ENCODE measurements at places on chromosomes 16 and 17.

DNA sequence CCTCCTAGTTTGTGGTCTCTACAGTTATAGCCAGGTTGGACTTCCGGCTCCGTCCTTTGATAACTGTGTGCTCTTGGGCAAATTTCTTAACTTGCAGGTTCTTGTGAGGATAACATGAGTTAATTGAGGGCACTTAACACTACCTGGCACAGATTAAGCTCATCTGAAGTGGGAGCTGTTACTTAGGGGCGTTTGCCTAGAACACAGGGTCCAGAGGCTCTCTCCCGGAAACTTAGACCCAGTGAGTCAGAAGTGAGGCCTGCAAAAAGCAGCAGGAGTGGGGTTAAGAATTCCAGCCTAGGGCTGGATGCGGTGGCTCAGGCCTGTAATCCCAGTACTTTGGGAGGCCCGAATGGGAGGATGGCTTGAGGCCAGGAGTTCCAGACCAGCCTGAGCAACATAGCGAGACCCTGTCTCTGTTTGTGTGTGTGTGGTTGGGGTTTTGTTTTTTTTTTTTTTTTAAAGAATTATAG lies 1.4 kb downstream of the MVP start:
- no peak for DNase-seq

- DNase-seq: no peak
Observed at GRCh38 chr16:20377181-20377580, 24.7 kb upstream of the UMOD start.

GRCh38 chr17:46046957-46047356 lies 47.9 kb downstream of the STH start:
- DNase-seq: no peak

GRCh38 chr17:8606401-8606800 lies 24.1 kb downstream of the MYH10 start:
- DNase-seq: no peak

DNA sequence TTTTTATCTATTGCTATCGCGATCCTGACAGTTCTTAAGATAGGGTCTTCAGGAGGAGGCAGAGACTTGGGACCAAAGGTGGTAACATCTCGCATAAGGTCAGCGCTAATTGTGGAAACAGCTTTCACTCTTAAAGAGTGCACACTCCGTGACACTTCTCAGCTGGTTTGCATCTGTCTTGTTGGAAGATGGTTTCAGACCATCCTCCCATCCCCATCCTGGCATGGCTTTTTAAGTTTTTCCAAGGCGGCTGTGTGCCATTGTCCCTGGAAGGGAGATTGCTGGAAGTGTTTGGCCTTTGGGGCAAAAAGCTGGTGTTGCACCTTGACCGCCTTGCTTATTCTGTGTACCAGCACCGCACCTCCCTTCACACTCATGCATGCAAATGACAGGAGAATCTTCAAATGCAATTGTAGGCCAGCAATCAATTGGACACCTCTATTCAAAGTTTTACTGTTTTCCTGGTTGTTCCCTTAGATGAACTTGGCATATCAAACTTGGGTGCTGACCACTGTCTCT lies 1.5 kb downstream of the SOCS7 start:
- no peak for DNase-seq

DNA sequence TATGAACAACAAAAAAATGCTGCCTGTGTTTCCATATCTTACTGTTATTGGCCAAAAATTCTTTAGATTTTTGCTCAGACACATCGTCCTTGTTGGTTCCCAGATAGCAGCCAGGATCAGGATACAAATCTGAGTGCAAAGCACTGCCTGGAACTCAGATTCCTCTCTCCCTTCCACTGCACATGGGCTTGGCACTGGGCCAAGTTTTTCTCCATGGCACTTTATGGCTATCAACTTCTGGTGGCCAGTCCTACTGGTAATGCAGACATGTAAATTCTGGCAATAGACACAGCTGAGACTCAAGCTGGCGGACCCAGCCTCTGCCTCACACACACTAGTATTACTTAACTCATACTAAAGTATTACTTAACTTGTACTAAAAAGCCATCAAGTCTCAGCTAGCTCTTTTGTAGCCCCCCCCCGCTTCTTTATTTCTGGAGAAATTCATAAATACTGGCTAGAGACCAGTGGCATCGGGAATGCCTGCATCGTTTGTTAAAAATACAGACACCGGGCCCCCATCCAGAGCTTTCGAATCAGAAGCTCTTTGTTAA lies 181.2 kb upstream of the COX10 start:
- no peak for DNase-seq

DNA sequence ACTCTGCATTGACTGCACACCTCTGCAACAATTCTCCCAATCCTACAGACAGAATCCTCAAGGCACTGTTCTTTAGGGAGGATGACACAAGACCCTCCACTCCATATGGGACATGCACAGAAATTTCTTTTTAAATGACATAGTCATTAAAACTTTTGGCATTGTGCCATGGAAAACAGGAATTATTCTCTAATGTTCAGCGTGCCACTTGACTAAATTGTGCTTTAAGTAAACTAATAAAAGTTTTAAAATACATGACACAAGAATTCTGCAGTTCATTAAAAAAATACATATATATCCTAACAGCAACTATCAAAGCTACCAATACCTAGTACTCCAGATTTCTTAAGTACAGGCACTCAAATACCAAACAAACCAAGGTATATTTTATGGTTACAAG lies 16.0 kb downstream of the CEP112 start:
- DNase-seq: no peak

DNA sequence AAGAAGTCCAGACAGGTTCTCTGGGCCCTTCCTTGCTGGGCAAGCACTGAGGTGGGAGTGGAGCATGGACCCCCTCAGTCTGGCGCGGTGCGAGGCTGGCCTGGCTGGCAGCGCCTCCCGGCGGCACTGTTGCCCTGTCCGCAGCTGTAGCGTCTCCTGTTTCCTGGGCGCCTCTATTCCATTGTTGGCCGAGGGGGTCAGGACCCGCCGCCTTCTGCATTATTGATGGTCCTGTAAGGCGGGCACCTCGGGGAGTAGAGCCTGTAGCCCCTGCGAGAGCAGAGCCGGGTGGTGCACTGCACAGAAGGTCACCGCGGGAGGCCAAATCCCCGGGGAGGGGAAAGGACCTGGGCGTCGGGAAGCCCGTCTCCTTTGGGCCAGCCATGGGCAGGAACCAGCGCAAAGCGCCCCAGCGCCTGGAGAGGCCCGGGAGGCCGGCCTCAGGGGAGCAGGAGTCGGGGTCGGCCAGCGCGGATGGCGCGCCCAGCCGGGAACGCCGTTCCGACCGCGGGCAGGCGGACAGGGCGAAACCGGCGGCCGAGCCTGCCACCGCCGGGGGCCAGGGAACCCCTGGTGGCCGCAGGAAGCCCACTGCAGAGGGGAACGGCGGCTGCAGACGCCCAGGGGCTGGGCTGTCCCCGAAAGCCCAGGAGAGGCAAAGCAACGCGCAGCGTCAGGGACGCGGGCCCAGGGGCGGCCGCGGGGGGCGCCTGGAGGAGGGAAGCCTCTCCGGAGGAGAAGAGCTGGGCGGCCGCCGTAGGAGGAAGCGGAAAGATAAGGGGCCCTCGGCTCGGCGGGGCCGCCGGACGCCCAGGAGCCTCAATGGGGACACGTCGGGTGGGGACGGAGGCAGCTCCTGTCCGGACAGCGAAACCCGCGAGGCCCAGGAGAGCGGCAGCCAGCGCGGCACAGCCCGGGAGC lies at the start of gene MYO15B:
Gene MYO15B (plus strand): TSS at position 126 of the 921 bp plus-strand sequence. CDS start 258 bp downstream, at position 384.
- peak; percentile 77 for DNase-seq

DNA sequence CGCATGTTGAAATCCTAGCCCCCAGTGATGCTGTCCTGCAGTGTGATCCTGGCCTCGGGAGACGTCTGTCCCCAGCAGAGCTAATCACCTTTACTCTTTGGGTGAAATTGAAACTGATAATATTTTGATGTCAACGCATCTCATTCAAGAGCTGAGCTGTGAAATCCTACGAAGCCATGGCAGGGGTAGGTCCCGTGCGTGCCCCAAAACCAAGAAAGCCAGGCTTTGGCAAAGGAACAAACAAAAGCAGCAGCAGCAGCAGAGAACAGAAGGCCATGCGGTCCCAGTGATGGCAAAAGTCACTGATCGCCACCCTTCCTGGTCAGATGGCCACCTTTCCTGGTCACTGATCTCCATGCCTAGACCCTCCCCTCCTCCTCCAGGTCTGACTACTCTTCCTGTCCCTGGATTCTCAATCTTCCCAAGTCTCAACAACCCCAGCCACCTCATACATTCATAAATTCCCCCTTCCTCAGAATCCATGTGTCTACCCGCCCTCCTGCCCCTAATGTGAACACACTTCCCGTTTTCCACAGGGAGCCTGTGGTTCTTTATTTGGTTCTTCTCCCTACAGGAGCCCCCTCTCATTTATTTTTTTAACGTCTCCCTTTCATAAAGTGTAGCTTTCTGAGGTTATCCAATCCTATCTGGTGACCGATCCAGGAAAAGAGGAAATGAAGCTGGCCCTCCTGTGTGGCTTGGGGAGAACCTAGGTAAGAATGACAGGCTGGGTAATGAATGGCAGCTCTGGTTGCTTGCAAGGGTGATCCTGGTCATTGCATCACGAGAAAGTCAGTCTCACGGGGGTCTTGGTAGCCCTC lies 50.3 kb downstream of the CPPED1 start:
- DNase-seq: peak; percentile 60

DNA sequence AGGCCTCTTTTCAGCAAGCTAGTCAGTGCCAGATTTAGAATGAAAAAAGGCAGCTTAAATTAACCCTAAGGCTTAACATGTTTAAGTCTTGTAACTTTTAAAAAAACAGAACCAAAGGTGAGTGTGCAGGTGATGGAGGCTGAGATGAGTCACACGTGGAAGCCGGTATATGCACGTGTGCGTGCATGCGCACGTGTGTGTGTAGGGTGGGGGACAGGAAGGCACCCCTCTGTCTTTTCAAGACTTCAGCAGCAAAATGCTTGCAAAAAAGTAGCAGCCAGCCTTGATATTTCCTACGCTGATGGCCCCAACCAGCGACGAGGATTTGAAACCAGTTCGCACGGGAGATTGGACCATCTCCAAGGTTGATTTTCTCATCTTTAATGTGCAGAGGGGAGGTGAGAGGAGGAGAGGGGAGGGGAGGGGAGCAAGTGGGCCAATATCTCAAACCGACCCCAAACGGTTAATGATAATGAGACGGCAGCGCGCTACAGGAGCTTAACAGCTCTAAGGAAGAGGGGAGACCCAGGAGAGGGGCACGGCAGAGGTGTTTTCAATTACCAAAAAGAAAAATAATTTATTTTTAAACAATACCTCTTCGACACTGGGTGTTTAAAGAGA lies 154.7 kb downstream of the ZNF423 start:
- no peak for DNase-seq

- peak; percentile 61 for DNase-seq
Observed at GRCh38 chr16:89917773-89918452, 749 bp upstream of the MC1R start.

GRCh38 chr17:32112416-32112815 lies 29.9 kb upstream of the RHOT1 start:
- DNase-seq: no peak

DNA sequence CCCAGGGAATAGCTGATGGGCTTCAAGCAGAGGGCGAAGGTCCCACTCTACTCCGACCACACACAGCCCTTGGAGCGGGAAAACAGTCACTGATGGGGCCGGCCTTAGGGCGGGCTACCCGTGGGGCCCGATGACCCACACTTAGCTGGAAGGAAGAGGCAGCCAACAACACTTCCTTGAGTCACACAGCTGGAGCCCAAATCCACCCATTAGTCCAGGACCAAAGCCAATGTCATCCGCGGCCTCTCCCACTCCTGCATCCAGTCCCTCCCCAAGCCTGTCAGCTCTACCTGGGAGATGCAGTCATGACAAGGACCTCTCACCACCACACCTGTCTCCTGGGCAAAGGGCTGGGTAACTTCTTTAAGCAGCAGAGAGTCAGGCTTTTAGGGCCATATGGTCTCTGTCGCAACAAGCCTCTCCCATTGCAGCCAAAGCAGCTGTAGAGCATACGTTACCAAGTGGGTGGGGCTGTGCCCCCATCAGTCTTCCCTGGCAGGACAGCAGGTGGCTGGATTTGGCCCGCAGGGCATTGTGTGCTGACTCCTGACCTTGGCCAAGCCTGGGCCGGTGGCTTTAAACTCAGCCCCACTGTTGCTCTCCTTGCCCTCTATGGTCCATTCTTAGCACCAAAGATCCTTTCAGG lies 110.7 kb downstream of the SOCS1 start:
- DNase-seq: no peak

GRCh38 chr16:35689764-35690163 lies 2230.4 kb downstream of the TP53TG3F start:
- no peak for DNase-seq

- DNase-seq: no peak
Observed at GRCh38 chr16:50762241-50762640, 20.4 kb downstream of the CYLD start.

GRCh38 chr17:50423553-50424159 lies 2.4 kb upstream of the ACSF2 start:
- no peak for DNase-seq

GRCh38 chr17:10271106-10271562 lies 72.7 kb upstream of the GAS7 start:
- DNase-seq: no peak

GRCh38 chr16:1332618-1333148 lies 762 bp upstream of the BAIAP3 start:
- no peak for DNase-seq

- no peak for DNase-seq
Observed at GRCh38 chr17:31405890-31406371, 14.5 kb downstream of the RAB11FIP4 start.

DNA sequence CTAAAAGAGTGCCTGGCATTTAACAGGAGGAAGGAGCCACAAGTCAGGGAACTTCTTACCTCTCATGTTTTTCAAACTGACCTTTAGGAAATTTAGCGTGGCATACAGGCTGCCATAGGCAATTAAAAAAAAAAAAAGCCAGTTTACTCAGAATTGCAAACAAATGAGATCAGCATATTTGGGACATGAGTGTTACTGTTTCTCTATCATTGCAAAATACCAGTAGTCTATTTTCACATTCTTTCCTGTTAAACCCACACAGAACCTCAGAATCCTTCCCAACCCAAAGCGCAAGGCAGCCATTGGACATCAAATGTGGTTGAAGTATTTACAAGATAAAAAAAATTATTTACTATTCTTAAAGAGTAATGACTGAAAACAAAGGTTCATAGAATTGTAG lies 366.4 kb upstream of the DYNLRB2 start:
- DNase-seq: no peak

- peak; percentile 49 for DNase-seq
Observed at GRCh38 chr17:82059272-82060000, 6.2 kb downstream of the DUS1L start.

- peak; percentile 43 for DNase-seq
Observed at GRCh38 chr17:62597920-62598319, 29.6 kb upstream of the MRC2 start.
